ENCODE measurements at places on chromosomes 12 and 14.

- no peak for DNase-seq
Measured at GRCh38 chr12:21539797-21540196, 13.7 kb downstream of the SPX start.

GRCh38 chr14:77097006-77097699 lies 905 bp upstream of the CIPC start:
- no peak for DNase-seq

DNA sequence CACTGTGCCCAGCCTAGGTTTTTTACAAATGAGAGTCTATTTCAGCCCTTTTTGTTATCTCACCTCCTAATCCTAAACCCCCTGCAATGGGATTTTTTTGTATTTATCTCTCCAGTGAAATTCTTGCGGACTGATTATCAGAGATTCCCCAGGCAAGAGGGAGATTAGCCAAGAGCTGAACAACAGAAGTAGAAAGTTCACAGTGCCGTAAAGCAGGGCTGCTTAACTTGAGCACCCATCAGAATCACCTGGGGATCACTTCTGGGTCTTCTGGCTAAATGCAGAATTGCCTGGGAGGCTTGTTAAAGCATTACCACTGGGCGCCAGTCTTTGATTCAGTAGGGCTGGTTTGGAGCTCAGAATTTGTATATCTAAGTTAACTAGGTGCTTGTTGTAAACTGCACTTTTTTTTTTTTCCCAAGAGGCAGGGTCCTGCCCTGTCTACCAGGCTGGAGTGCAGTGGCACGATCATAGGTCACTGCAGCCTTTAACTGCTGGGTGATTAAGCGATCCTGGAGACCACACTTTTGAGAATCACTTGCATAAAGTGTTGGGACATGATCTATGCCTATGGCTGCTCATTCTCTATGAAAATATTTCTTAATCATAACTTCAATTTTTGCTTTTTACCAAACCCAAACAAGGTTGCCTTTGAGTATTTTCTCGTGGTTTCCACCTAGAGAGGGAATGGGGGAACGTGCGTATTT lies 1.1 kb upstream of the DPPA3 start:
- DNase-seq: no peak

DNA sequence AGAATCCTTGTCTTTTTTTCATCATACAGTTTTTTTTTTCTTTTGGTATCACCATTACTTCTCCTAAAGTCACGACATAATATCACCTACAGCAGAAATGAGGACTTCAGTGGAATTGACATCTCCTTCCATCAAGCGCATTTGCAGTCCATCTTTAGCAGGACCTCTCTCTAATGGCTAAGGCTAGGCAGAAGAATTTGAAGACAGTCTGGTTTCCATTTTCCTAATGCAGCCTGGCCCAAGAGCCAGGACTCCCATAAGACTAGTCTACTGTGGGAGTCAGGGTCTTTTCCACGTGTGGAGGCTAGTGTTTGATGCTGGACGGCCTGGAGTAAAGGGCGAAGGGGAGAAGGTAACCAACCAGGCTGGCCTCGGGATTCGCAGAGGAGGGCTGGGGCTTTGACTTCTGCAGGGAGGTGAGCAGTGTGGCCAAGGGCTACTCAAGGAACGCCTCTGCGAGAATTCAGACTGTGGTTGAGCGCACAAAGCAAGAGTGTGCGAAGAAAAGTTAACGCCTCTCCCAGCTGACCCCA lies 769 bp upstream of the ZNF740 start:
- DNase-seq: no peak

- DNase-seq: no peak
Measured at GRCh38 chr14:28608851-28609828, 157.4 kb upstream of the FOXG1 start.

DNA sequence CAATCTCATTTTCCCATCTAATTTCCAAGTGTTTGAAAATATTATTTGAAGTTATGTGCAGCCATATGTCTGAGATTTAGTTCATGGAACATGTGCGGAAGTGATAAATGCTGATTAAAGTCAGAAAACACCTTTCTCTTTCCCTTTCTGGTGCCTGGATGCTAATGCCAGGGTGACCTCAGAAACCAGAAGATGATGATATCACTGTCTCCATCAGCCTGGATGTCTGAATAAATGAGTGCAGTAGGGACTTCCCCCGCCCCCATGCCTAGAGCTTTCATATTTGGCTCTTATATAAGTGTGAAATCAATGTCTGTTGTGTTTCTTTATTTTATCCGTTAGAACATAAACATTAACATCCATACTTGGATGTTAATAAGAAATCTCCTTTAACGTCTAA lies 261.9 kb upstream of the LRIG3 start:
- DNase-seq: no peak

- DNase-seq: no peak
Measured at GRCh38 chr14:92967346-92967926, 44.5 kb downstream of the CHGA start.

DNA sequence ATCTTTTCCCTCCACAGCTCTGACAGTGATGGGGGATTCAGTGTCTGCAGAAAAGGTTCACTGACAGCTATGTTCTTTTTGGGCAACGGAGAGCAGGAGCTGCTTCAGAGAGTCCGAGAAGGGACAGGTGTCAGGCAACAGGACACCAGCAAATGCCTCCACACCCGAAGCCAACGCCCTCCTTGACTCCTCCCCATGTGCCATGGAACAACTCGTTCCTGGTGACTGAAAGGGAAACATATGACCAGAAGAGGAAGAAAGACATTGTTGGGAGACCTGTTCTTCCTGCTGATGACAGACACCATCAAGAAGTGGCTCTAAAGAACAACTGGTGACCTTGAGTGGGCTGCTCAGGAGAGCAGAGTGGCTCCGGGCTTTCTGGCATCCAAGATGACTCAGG lies 172.3 kb upstream of the NOS1 start:
- DNase-seq: no peak

GRCh38 chr14:87158283-87158682 lies 834.7 kb downstream of the GALC start:
- no peak for DNase-seq

- DNase-seq: no peak
Measured at GRCh38 chr12:123163227-123163626, 12.3 kb upstream of the PITPNM2 start.

DNA sequence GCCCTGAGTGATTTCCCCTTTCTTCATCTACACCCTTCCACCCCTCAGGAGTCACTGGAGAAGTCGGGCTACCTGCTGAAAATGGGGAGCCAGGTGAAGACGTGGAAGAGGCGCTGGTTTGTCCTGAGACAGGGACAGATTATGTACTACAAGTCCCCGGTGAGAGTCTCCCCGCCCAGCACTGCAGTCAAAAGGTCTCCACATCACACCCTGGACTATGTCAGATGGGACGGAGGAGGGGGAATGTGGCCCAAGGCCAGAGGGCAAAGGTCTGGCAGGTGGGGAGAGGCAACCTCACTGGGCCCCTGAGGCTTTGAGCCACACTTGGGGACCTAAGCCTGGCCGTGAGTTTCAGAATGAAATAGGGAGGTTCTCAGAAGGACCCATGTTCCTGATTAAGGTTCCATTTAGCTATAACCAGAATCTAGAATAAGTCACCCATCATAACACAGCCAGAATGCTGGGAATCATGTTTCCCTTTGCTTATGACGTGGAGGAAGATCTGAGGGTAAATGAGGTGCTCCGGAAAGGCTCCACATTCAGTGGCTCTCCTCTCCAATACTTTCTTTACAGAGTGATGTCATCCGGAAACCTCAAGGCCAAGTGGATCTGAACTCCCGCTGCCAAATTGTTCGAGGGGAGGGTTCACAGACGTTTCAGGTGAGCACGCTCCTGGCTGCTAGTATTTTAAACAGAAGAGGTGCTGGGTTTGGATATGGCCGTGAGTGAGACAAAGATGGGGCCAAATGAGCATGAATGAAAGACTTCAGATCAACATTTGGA lies 26.6 kb downstream of the PIGH start:
- no peak for DNase-seq

DNA sequence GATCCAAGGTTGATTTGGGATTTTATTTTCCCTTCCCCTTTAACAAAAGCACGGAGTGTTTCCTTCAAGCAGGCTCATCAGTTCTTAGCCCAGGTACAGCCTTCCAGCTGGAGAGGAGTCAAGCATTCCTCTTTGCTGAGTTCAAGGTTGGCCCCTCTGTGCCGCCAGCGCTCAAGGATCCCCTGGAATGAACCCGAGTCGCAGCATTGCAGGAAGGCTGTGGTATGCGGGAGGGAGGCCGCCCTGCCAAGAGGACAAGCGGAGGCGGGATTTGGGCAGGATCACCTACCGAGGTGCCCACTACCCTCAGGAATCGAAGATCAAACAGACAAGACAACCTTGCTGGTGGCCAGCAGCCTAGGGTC lies 53.9 kb upstream of the NCOR2 start:
- DNase-seq: no peak

GRCh38 chr12:25119020-25119419 lies 75.9 kb downstream of the DNAI7 start:
- no peak for DNase-seq

GRCh38 chr12:132153501-132154340 lies 9.5 kb downstream of the NOC4L start:
- DNase-seq: peak; percentile 40

- DNase-seq: no peak
Measured at GRCh38 chr14:23804817-23805216, 148.8 kb upstream of the DHRS4 start.

GRCh38 chr12:103279444-103279843 lies 216.3 kb downstream of the C12orf42 start:
- no peak for DNase-seq

DNA sequence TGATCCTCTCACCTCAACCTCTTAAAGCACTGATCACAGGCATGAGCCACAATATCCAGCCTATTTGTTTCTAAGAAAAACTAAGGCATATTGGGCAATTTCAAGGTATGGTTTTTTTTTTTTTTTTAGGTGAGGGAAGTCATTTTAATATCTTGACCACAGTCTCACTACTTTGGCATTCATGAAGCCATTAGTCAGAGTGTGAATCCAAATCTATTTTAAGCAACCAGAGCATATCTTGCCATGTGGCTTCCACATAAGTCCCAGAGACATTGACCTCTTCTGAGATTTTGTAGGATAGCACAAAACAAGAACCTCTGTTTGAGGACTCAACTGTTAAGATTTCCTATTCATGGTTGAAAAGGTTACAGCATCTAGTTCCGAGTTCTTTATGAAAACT lies 130.3 kb upstream of the RBM19 start:
- DNase-seq: no peak

- no peak for DNase-seq
Measured at GRCh38 chr12:129331356-129332085, 478.2 kb downstream of the GLT1D1 start.

GRCh38 chr12:1419849-1420371 lies 174.5 kb downstream of the FBXL14 start:
- DNase-seq: no peak

GRCh38 chr12:125005652-125006051 lies 12.2 kb downstream of the BRI3BP start:
- no peak for DNase-seq

DNA sequence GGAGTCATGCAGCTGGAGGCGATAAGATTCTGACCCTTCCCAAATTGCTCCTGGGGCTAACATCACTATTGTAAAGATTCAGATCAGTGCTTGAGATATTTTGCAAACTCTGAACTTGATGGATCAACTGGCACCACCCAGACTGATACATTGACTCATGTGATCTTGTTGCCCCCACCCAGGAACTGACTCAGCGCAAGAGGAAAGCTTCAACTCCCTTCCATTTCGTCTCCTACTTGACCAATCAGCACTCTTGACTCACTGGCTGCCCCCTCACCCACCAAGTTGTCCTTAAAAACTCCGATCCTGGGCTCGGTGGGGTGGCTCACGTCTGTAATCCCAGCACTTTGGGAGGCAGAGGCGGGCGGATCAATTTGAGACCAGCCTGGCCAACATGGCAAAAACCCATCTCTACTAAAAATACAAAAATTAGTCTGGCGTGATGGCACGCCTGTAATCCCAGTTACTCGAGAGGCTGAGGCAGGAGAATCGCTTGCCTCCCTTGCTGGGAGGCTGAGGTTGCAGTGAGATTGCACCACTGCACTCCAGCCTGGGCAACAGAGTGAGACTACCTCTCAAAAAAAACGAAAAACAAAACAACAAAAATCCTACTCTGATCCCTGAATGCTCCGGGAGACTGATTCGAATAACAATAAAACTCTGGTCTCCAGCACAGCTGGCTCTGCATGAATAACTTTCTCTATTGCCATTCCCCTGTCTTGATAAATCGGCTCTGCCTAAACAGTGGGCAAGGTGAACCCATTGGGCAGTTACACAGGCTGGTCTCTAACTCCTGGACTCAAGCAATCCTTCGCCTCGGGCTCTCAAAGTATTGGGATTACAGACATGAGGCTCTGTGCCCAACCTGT lies 9.8 kb upstream of the ARF6 start:
- no peak for DNase-seq

DNA sequence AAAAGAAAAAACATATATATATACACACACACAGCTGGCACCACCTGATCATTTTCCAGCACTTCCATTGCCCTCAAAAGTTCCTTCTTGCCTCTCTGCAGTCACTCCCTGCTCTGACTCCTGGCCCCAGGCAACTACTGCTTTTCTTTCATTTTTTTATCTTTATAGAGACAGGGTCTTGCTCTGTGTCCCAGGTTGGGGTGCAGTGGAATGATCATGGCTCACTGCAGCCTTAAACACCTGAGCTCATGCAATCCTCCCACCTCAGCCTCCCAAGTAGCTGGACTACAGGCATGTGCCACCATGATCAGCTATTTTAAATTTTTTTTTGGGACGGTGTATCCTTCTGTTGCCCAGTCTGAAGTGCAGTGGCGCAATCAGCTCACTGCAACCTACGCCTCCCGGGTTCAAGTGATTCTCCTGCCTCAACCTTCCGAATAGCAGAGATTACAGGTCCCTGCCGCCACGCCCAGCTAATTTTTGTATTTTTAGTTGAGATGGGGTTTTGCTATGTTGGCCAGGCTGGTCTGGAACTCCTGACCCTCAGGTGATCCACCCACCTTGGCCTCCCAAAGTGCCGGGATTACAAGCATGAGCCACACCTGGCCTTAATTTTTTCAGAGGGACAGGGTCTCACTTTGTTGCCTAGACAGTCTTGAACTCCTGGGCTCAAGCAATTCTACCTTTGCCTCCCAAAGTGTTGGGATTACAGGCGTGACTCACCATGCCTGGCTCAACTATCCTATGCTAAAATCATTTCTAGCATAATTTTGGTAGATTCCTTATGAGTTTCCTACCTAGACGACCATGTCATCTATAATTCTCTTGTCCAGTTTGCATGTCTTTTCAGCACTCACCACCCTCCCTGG lies 7.8 kb downstream of the HSP90AA1 start:
- no peak for DNase-seq

- no peak for DNase-seq
Measured at GRCh38 chr14:86788224-86788623, 1204.8 kb downstream of the GALC start.
